ENCODE measurements at places on chromosomes 1 and 21. TPM values are rescaled to one million over a fixed set of nuclear protein-coding genes. Genes with fewer than 3 reads are reported as not detected.

- no peak overlapping the region for H3K4me3 ChIP-seq
- H3K4me1 ChIP-seq, result peaks cover 22% of the 10 kb centered on the region
- H3K27ac ChIP-seq, result no peak overlapping the region
- no peaks in the 10 kb centered on the region for H3K27me3 ChIP-seq
- H3K36me3 ChIP-seq, result no peaks in the 10 kb centered on the region
- no peak for DNase-seq
Measured at GRCh38 chr1:80533775-80534334, 1266.9 kb upstream of the ADGRL2 start.

GRCh38 chr1:27664291-27664690 is 7.7 kb downstream of the IFI6 start:
- peaks cover 31% of the 10 kb centered on the region for H3K4me1 ChIP-seq
- H3K4me3 ChIP-seq, result no peak overlapping the region
- H3K27me3 ChIP-seq, result no peaks in the 10 kb centered on the region
- no peaks in the 10 kb centered on the region for H3K36me3 ChIP-seq

- no peaks in the 10 kb centered on the region for H3K36me3 ChIP-seq
- no peak overlapping the region for H3K4me3 ChIP-seq
- no peaks in the 10 kb centered on the region for H3K27me3 ChIP-seq
- H3K4me1 ChIP-seq, result no peaks in the 10 kb centered on the region
- DNase-seq, result no peak
Measured at GRCh38 chr1:189405419-189405818, 1072.2 kb downstream of the BRINP3 start.

- H3K27ac ChIP-seq, result peak overlapping the region; percentile 50
- no peak overlapping the region for H3K4me3 ChIP-seq
- peaks cover 52% of the 10 kb centered on the region for H3K4me1 ChIP-seq
- no peaks in the 10 kb centered on the region for H3K36me3 ChIP-seq
- no peaks in the 10 kb centered on the region for H3K27me3 ChIP-seq
Measured at GRCh38 chr1:170225781-170226530, 80.2 kb downstream of the NTMT2 start.

GRCh38 chr1:29395736-29396437 is 159.6 kb downstream of the PTPRU start:
- H3K36me3 ChIP-seq, result no peaks in the 10 kb centered on the region
- no peak overlapping the region for H3K27ac ChIP-seq
- H3K4me3 ChIP-seq, result no peak overlapping the region
- H3K4me1 ChIP-seq, result no peaks in the 10 kb centered on the region

DNA sequence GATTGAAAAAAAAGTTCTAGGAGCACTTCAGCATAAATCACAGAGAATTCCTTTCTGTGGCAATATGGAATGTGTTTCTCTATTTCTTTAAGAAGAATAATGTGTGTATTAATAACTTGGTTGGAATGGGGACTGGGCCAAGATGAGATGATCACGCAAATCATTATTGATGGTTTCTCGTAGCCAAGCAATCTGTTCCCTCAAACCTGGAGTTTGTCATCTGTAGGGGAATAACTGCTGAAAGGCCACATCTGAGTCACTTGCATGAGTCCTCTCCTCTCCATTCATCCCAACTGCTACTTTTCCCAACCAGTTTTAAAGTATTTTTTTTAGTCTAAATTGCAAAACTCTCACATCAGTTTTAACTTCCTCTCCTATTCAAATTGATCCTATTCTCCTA is 480.4 kb downstream of the PLPP3 start:
- no peak overlapping the region for H3K27ac ChIP-seq
- no peak overlapping the region for H3K4me3 ChIP-seq
- no peaks in the 10 kb centered on the region for H3K36me3 ChIP-seq
- no peaks in the 10 kb centered on the region for H3K4me1 ChIP-seq

DNA sequence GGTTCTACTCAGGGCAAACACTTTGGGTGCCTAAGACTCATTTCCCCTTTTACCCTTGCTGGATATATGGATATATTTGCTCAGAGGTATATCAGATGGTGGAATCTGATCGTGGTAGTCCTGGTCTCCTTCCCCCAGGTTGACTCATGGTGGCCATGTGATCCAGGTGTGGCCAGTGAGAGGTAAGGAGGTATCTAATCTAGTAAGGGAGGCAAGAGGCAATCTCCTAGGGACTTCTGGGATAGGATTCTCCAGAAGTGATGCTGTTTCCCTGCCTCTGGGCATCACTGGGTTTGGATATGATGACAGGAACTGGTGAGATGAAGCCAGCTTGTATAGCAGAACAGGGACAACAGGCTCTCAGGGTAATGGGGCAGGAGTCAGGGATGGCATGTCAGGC is 8.5 kb upstream of the DENND2D start:
- DNase-seq, result no peak
- H3K4me1 ChIP-seq, result peaks cover 11% of the 10 kb centered on the region
- H3K4me3 ChIP-seq, result no peak overlapping the region
- no peak overlapping the region for H3K27ac ChIP-seq
- H3K27me3 ChIP-seq, result no peaks in the 10 kb centered on the region

GRCh38 chr1:8443558-8444194 is 125.8 kb downstream of the SLC45A1 start:
- H3K4me3 ChIP-seq, result no peak overlapping the region
- H3K27me3 ChIP-seq, result no peaks in the 10 kb centered on the region
- no peak overlapping the region for H3K27ac ChIP-seq

- no peak for DNase-seq
- no peak overlapping the region for H3K4me3 ChIP-seq
- no peaks in the 10 kb centered on the region for H3K4me1 ChIP-seq
Measured at GRCh38 chr1:4962836-4963235, 308.4 kb downstream of the AJAP1 start.

GRCh38 chr1:235513495-235514366 is 9.5 kb upstream of the B3GALNT2 start:
- H3K36me3 ChIP-seq, result no peaks in the 10 kb centered on the region
- H3K27me3 ChIP-seq, result no peaks in the 10 kb centered on the region
- no peaks in the 10 kb centered on the region for H3K4me1 ChIP-seq
- no peak overlapping the region for H3K4me3 ChIP-seq

GRCh38 chr1:226104671-226105121 is 42.2 kb downstream of the H3-3A start:
- no peaks in the 10 kb centered on the region for H3K36me3 ChIP-seq
- DNase-seq, result no peak
- H3K27ac ChIP-seq, result no peak overlapping the region
- H3K27me3 ChIP-seq, result no peaks in the 10 kb centered on the region
- H3K4me1 ChIP-seq, result peaks cover 27% of the 10 kb centered on the region
- H3K4me3 ChIP-seq, result no peak overlapping the region

GRCh38 chr1:182649041-182649440 is 35.3 kb downstream of the RGS8 start:
- H3K4me3 ChIP-seq, result no peak overlapping the region
- no peaks in the 10 kb centered on the region for H3K4me1 ChIP-seq
- H3K27me3 ChIP-seq, result no peaks in the 10 kb centered on the region

DNA sequence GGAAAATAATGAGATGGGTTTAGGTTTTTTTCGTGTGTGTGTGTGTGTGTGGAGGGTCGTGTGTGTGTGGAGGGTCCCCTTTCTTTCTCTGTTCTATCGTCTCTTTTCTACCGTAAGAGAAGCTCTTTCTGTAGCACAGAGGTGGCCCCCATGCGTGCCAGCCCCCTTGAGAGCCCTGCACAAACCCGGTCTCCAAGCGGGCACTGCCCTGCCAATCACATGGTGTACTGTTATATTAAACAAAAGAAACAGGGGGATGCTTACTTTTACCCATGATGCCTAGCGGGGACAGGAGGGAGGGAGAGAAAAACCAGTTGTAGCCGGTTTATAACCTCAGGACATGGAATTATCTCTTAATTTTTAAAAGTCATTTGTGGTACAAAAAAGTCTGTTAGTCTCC is 41.0 kb downstream of the GATAD2B start:
- no peaks in the 10 kb centered on the region for H3K27me3 ChIP-seq
- no peaks in the 10 kb centered on the region for H3K36me3 ChIP-seq
- peak overlapping the region; percentile 19 for H3K27ac ChIP-seq
- H3K4me3 ChIP-seq, result peak overlapping the region; percentile 2

DNA sequence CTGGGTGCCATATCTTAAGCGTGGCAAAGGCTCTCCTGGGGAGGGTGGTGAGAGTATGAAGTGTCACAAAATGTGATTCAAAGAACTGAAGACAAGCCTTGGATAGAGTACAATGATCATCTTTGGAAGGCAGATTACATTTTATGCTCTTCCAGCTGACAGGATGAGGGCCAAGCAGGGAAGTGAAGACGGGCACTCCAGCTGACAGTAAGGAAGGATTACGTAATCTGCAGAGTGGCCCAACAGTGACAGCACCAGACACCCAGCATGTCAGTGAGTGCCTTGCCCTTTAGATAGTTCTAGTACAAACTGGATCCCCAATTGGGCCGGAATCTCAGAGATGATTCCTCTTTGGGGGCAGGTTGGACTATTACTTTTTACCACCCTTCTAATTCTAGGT is 52.7 kb downstream of the UBE2T start:
- H3K27ac ChIP-seq, result no peak overlapping the region
- H3K27me3 ChIP-seq, result no peaks in the 10 kb centered on the region
- H3K4me3 ChIP-seq, result no peak overlapping the region
- DNase-seq, result no peak

DNA sequence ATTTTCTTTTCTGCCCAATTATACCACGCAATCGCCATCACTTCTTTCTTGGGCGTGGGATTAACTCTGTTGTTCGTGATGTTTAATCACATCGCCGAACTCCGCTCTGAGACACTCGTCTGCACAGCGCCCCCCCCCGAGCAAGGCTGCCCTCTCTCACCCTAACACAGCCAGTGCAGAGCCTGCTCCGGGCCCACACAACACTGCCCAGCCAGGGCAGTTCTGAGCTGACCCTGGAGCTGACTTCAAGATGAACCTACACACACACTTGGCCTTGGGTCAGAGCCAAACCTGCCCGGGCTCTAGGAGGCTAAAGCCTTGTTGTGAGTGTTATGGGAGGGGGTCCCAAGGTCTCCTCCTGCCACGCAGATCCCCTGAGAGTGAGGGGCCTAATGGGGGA is 64.6 kb upstream of the LRP8 start:
- H3K27ac ChIP-seq, result no peak overlapping the region
- H3K4me3 ChIP-seq, result no peak overlapping the region
- DNase-seq, result no peak

GRCh38 chr1:203609979-203610493 is 16.6 kb upstream of the ATP2B4 start:
- H3K4me3 ChIP-seq, result no peak overlapping the region
- H3K27me3 ChIP-seq, result no peaks in the 10 kb centered on the region
- peak overlapping the region; percentile 43 for H3K27ac ChIP-seq
- no peak for DNase-seq
- no peaks in the 10 kb centered on the region for H3K36me3 ChIP-seq

GRCh38 chr1:25173809-25174340 is 58.4 kb downstream of the SYF2 start:
- peak; percentile 72 for DNase-seq
- H3K4me1 ChIP-seq, result no peaks in the 10 kb centered on the region
- no peaks in the 10 kb centered on the region for H3K27me3 ChIP-seq
- no peaks in the 10 kb centered on the region for H3K36me3 ChIP-seq
- H3K4me3 ChIP-seq, result no peak overlapping the region

DNA sequence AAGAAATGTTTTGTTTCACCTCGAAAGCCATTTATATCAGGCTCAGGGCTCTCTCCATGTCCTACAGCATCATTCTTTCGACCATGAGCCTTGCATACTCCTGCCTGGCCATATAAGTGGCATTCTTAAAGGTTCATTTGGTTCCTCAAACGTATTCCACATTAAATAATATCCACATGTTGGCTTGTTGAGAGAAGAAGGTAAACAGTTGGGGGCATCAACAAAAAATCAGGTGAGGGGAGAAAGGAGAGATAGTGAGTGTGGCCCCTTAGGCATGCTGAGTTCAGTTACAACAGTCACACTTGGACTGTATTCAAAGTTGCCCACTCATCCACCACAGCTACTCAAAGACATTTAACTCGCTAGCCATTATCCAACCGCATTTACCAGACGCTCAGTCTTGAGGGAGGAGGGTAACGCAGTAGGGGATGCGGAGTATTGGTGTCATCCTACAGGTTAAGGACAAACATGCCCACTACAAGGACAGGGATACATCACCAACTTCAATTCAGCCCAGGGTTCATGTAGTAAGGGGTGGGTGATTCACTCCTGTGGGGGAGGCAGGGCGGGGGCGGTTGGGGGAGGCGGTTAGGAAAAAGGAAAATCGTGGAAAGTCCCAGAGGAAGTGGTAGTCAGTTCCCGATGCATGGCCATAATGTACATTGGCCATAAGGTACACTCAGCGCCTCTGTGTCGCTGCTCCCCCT is 1.4 kb downstream of the ZNF697 start:
- peaks cover 46% of the 10 kb centered on the region for H3K4me1 ChIP-seq
- no peaks in the 10 kb centered on the region for H3K27me3 ChIP-seq
- peak overlapping the region; percentile 80 for H3K4me3 ChIP-seq

DNA sequence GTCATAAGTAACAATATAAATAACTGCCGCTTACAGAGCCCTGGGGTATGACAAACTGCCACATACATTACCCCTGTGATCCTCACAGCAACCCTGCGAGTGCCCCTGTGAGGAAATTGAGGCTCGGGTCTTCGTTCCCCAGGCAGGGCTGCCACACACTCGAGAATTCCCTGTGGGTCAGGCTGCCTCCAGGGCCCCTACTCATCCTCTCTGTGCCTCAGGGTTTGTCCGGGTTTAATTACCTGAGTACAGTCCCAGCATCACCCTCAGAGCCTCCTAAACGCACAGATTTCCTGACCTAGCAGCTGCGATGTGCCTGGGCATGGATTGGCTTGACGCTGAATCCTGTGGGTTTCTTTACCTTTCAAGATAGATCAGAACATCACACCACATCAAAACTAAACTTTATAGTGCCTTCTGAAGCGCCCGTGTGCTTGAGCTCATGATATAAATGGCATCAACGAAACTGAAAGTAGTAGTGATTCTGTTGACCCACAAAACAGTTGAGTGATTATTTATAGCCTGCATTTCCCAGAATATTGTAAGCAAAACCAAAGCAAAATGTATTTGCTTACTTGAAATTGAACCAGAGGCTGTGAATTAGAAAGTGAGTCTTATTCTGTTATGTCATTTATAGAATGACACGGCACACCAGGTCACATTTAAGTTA is 14.0 kb downstream of the SLC37A1 start:
- H3K4me3 ChIP-seq, result no peak overlapping the region
- no peaks in the 10 kb centered on the region for H3K27me3 ChIP-seq
- H3K36me3 ChIP-seq, result peaks cover 4% of the 10 kb centered on the region

GRCh38 chr1:102241431-102242338 is 245.0 kb upstream of the OLFM3 start:
- no peaks in the 10 kb centered on the region for H3K27me3 ChIP-seq
- no peak for DNase-seq
- H3K36me3 ChIP-seq, result no peaks in the 10 kb centered on the region
- no peak overlapping the region for H3K4me3 ChIP-seq

- H3K4me3 ChIP-seq, result no peak overlapping the region
- no peaks in the 10 kb centered on the region for H3K4me1 ChIP-seq
- DNase-seq, result no peak
- no peaks in the 10 kb centered on the region for H3K27me3 ChIP-seq
- no peaks in the 10 kb centered on the region for H3K36me3 ChIP-seq
- no peak overlapping the region for H3K27ac ChIP-seq
Measured at GRCh38 chr1:241235256-241235897, 121.6 kb downstream of the RGS7 start.

GRCh38 chr1:199859491-199859933 is 168.0 kb upstream of the NR5A2 start:
- H3K4me3 ChIP-seq, result no peak overlapping the region
- no peaks in the 10 kb centered on the region for H3K4me1 ChIP-seq
- no peaks in the 10 kb centered on the region for H3K36me3 ChIP-seq
- no peak overlapping the region for H3K27ac ChIP-seq
- DNase-seq, result no peak
- H3K27me3 ChIP-seq, result no peaks in the 10 kb centered on the region

The SGIP1 gene
- 9.1 TPM for total RNA-seq

The TMEM269 gene
- total RNA-seq, result not detected

The CNTN2 gene
- 3.3 TPM for total RNA-seq

The PADI4 gene
- not detected for total RNA-seq

The BSND gene
- total RNA-seq, result not detected

The NTNG1 gene
- 4.2 TPM for total RNA-seq

The NTRK1 gene
- total RNA-seq, result 0.58 TPM

The CDC42 gene
- total RNA-seq, result 228 TPM

The RGS4 gene
- 39.9 TPM for total RNA-seq

The PFDN2 gene
- 40.3 TPM for total RNA-seq

All from esophagus muscularis mucosa (tissue), 4 donors.